ENCODE measurements at places on chromosomes 13 and 19.

DNA sequence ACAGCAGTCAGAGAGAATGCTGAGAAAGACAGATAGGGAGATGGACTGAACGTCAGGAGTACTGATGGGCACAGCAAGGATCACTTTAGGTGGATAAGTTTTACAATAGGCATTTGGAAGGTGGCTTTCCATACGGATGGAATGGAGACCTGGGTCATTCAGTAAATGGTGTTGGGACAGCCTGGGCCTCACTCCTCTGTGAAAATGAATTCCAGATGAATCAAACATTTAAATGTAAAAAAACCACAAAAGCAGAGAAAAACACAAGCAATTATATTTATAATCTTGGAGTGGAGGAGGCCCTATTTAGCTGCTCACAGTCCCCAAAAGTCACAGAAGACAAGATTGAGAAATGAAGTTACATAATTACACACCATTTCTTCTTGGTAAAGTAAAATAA, 4.7 kb downstream of the IL17D start:
- no peak for DNase-seq

- peak; percentile 82 for DNase-seq
Measured at GRCh38 chr19:13060964-13061927, 41.4 kb downstream of the LYL1 start.

- DNase-seq = no peak
Measured at GRCh38 chr13:110445183-110445582, 116.3 kb downstream of the RAB20 start.

DNA sequence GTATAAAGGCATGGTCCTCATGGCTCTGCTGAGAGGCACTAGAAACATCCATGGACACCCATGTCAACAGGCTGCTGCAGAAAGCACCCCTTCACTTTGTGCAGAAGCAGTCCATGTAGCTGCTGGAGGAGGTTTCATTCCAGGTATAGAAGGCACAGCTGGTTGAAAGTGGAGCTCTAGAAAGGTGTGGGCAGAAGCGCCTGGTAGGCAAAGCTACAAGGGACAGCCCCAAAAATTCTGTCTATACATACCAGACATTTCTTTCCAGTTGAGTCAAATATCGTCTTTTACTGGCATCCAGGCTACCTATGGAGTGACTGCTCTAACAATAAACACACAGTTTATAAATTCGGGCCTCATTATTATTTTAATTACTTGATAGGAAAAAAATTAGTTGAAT, 129.3 kb downstream of the ENOX1 start:
- no peak for DNase-seq

GRCh38 chr19:46715975-46716671, 791 bp downstream of the PRKD2 start:
- no peak for DNase-seq

DNA sequence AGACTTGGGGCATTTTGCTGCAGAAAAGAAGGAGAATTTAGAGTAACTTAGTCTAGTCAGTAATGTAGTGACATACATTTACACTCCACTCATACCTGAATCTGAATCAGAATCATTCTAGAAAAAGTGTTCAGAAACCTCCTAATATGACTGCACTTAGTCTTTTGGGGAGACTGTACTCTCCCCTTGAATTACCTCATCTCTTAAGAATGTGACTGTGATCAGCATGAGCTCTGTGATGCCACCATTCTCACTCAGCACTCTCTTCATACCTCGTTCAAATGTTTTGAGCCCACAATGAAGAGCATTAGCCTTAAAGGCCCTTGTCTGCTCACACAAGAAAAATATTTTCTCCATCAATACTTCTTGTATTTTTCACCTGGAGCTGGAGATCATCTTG, 229.4 kb downstream of the FGF14 start:
- DNase-seq = no peak

DNA sequence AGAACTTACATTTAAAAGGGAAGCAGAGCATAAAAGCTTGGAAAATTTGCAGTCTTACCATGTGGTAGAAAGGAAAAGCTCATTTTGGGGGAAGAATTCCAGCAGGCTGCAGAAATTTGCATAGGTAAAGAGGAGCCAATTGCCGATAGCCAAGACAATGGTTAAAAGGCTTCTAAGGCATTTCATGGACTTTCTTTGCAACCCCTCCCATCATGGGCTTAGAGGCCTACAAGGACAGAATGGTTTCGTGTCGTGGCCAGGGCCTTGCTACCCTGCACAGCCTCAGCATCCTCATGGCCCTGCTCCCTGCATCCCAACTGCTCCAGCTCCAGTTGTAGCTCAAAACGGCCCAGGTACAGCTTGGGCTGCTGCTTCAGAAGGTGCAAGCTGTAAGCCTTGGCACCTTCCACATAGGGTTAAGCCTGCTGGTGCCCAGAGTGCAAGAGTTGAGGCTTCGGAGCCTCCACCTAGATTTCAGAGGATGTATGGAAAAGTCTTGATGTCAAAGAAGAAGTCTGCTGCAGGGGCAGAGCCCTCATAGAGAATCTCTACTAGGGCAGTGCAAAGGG, 420.3 kb downstream of the PCDH17 start:
- DNase-seq = no peak

DNA sequence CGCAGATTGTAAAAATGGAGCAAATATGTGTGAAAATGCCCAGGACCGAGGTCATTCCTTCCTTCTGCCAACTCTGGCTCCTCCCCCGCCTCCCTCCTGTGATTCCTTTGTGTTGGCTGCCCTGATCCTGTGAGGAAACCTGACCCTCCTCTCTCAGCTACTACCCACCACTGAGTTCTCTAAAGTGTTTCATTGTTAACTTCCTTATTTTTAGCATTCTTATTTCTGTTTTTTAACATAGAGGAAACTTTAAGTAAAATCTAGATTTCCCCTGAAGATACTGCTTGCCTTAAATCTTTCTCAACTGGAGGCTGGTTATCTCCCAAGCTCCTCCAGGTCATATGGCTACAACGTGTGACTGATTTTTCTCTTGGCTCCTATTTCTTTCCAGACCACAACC, 21.7 kb upstream of the FBXL3 start:
- no peak for DNase-seq

DNA sequence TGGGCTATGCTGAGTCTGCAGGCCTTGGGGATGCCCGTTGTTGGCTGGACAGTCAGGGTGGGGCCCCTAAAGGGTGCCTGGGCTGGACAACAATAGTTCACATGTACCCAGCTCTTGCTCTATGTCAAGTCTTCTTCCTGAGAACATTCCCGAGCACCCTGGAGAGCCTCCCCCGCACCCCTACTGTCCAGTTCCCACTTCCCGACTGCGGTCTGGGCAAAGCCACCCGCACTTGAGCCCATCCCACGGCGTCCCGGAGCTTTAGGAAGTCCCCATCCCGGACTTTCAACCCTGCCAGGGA, 1.1 kb upstream of the MPND start:
- no peak for DNase-seq

- DNase-seq = no peak
Measured at GRCh38 chr19:18990128-18990708, 43.1 kb downstream of the SUGP2 start.

DNA sequence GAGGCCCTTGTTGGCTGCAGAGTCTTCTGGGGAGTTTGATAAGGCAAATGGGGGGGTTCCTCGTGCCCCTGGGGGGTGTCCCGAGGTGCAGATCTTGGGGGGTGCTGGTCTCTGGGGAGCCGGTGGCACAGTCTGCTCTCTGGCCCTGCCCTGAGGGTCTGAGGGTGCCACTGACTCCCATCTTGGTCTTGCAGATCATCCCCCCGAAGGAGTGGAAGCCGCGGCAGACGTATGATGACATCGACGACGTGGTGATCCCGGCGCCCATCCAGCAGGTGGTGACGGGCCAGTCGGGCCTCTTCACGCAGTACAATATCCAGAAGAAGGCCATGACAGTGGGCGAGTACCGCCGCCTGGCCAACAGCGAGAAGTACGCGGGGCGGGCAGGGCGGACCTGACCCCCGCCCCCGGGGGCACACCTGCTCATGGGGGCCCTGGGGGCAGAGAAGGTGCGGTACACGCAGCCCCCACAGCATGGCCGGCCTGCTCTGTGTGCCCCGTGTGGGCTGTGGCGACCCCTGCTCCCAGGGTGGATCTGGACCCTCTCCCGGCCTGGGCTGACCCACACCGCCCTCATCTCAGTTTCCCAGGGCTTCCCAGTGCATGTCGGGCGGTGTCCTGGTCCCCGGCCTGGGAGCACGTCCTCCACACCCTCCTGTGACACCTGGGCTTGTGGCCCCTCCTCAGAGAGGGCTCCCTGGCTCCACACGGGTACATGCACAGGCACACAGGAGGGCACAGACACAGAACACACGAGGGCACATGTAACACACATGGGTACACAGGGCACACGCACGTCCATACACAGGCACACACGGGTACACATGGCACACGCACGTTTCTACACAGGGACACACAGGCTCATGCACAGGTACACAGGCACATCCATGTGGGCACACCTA, 71.0 kb downstream of the KDM4B start:
- no peak for DNase-seq

- no peak for DNase-seq
Measured at GRCh38 chr13:32592082-32592481, 5.8 kb downstream of the PDS5B start.

GRCh38 chr19:30692879-30693503, 320.8 kb downstream of the ZNF536 start:
- no peak for DNase-seq

- DNase-seq = no peak
Measured at GRCh38 chr19:13722146-13722545, 42.2 kb upstream of the MRI1 start.

DNA sequence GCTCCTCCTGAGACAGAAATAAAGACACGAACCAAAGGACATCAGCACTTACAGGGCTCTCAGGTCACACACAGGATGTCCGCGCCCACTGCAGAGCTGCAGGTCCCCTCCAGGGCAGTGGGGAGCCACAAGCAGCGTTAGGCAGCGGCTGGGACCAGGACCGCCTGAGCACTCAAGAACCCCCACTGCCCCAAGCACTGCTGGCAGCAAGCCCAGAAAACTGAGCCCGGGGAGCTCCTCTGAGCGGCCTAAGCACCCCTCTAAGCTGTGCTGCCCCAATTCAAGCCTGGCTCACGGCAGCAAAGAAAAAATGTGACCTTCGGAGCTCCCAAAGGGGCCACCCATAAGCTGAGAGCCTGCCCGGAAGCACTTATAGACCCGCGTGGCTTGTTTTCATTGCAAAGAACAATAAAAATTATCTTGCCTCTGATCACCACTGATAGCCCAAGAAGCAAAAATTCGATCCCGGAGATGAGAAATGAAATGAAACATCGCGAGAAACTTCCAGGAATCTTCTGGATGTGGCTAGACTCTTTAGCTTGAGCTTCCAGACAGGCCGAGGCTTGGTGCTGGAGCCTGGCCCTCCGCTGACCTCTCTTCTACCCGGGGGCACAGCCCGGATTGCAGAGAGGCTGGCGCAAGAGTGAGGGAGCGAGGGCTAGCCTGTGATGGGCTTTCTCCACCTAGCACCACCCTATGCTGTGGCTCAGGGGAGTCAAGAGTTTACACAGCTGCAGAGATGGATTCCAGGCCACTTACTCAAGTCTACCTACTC, 6.3 kb downstream of the DPP9 start:
- no peak for DNase-seq

- no peak for DNase-seq
Measured at GRCh38 chr13:30172593-30173302, 134.6 kb downstream of the KATNAL1 start.

DNA sequence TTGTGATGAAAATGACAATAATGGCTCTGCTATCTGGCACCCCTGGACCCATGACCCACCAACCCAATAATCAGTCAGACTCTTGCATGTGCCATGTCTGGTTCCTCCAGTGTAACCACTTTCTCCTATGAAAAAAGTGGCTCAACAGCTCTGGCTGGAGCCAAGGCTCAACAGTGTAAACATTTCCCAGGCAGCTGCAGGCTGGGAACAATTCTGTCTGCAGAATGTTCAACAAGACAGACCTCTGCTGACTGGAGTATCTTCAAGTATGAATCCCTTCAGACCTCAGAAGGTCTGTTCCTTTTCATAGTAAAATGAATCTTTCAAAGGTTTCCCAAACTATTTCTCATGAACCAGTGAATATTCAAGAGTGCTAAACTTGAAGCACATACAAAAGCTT, 410.1 kb upstream of the HTR2A start:
- no peak for DNase-seq

GRCh38 chr19:56896095-56896494, 55.6 kb upstream of the PEG3 start:
- no peak for DNase-seq

GRCh38 chr13:32639502-32640105, 53.4 kb downstream of the PDS5B start:
- DNase-seq = peak; percentile 50

DNA sequence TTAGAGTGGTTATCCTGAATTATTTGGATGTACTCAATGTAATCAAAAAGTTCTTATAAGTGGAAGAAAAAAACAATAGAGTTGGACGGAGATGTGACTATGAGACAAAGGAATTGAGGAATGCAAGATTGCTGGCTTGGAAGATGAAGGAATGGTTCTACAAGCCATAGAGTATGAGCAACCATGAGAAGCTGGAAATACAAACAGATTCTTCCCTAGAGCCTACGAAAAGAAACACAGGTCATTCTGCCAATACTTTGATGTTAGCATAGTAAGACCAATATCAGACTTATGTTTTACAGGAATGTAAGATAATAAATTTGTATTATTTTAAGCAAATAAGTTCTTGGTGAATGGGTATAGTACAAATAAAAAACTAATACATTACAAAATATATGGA, 249.2 kb downstream of the DIAPH3 start:
- DNase-seq = no peak

GRCh38 chr13:21006141-21007005, 55.0 kb downstream of the LATS2 start:
- DNase-seq = no peak

DNA sequence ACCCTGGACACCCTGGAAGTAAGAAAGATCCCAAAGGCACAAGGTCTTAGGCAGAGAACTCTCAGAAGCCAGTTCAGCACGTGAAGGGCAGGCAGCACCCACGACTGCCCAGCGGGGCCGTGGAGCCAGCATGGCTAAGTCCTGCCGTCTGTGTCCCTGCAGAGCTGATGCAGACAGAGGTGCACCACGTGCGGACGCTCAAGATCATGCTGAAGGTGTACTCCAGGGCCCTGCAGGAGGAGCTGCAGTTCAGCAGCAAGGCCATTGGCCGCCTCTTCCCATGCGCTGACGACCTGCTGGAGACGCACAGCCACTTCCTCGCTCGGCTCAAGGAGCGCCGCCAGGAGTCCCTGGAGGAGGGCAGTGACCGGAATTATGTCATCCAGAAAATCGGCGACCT, 44.8 kb downstream of the PEX11G start:
- no peak for DNase-seq

DNA sequence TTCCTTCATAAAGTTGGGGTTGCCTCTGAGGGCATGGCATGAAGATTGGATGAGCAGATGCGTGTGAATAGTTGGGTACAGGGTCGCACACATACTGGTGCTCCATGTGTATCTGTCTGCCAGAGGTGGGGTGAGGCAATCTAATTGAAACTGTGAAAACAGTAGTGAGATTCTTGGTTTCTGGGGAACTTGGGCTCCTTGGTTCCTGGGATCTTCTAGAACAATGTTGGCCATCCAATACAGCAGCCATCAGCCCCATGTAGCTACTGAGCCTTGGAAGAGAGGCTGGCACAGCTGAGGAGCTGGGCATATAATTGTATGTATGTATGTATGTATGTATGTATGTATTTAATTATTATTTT, 616 bp downstream of the FCHO1 start:
- DNase-seq = no peak

GRCh38 chr19:33814181-33815165, 17.8 kb downstream of the KCTD15 start:
- DNase-seq = no peak

- no peak for DNase-seq
Measured at GRCh38 chr13:102369302-102369701, 32.5 kb downstream of the FGF14 start.

GRCh38 chr19:1671716-1672037, 19.3 kb upstream of the TCF3 start:
- no peak for DNase-seq
